Subcutaneous adipose tissue (tissue), 4 donors: ENCODE measurements at places on chromosomes 1 and 21. TPM values are rescaled to one million over a fixed set of nuclear protein-coding genes. Genes with fewer than 3 reads are reported as not detected.

Gene REG4
- total RNA-seq = not detected

Gene RCSD1
- 24.7 TPM for total RNA-seq

Gene DNASE2B
- total RNA-seq = not detected

Gene C1orf167
- total RNA-seq = 0.17 TPM

Gene SLC9C2
- total RNA-seq = 0.34 TPM

Gene CR1
- total RNA-seq = 13.4 TPM

Gene SLC35F3
- total RNA-seq = not detected

Gene BEST4
- 0.34 TPM for total RNA-seq

Gene CD1E
- 2.4 TPM for total RNA-seq

Gene FAM151A
- not detected for total RNA-seq

Gene LRRC7
- total RNA-seq = not detected

Gene TAL1
- total RNA-seq = 4.6 TPM

Gene AVPR1B
- not detected for total RNA-seq

Gene CIART
- 4.1 TPM for total RNA-seq

Gene SKI
- total RNA-seq = 24.3 TPM

Gene ATP8B2
- 46.5 TPM for total RNA-seq

Gene PEAR1
- 7.2 TPM for total RNA-seq

Gene TNFRSF8
- 3.5 TPM for total RNA-seq

Gene DENND2C
- total RNA-seq = 2.4 TPM

Gene KPRP
- not detected for total RNA-seq

Gene C8B
- total RNA-seq = not detected
